ENCODE measurements at places on chromosomes 16 and 17. TPM values are rescaled to one million over a fixed set of nuclear protein-coding genes. Genes with fewer than 3 reads are reported as not detected.

GRCh38 chr16:1788095-1788707 is 5.3 kb downstream of the IGFALS start:
- no peak for DNase-seq

GRCh38 chr17:58513965-58514769 is at the start of gene MTMR4:
Gene MTMR4, minus strand, starts transcription at chr17:58514638. Its CDS starts 231 bp downstream, at chr17:58514407.
- peak; percentile 80 for DNase-seq

DNA sequence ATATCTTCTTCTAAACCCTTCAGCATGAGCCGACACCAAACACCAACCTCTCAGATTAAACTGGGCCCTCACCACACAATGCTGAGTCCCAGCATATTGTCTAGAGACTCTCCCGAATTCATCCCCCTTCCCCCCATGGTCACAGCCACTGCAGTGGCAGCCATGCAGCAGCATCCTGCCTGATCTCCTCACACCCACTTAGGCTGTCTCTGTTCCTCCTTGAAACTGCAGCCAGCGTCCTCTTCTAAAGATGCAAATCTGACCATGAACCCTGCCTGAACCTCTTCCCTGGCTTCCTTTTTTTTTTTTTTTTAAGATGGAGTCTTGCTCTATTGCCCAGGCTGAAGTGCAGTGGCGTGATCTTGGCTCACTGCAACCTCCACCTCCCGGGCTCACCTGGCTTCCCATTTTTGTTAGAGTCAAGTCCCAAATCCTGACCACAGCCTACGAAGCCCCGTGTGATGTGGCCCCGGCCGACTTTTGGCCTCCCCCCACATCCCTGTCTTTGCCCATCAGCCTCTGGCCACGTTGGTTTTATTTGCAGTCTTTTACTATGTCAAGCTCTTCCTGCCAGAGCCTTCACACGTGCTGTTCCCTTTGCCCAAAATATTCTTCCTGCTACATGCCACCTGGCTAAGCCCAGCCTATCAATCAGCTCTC is 2.8 kb downstream of the FA2H start:
- DNase-seq: no peak

DNA sequence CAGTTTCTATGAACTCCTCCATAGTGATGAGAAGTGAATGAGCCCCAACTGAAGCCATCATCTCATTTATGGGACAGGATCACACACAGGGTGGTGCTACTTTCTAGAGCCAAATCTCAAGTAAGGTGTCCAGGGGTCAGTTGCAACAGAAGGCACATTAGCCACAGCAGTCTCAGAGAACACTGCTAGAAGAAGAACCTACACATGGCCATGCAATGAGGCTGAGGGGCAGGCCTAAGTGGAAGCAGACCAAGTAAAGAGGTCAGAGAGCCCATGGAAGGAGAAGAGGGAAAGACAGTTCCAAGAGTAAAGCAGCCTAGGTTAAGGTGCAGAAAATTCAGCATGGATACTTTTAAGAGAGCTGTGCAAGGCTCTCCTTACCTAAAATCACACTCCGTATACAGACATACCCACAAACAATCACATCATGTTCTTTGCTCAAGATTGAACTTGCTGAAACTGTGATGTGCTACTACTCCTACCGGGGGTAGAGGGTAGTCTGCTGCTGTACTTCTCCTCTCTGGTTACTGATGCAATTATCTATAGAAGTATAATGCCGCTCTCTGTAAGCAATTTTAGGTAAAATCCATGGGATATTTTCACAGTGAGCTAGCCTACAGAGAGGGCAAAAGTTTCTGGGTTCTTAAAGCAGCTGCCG is 1.7 kb downstream of the ABCA8 start:
- peak; percentile 41 for DNase-seq

- DNase-seq: no peak
Measured at GRCh38 chr16:75742424-75743047, 16.2 kb upstream of the CPHXL start.

DNA sequence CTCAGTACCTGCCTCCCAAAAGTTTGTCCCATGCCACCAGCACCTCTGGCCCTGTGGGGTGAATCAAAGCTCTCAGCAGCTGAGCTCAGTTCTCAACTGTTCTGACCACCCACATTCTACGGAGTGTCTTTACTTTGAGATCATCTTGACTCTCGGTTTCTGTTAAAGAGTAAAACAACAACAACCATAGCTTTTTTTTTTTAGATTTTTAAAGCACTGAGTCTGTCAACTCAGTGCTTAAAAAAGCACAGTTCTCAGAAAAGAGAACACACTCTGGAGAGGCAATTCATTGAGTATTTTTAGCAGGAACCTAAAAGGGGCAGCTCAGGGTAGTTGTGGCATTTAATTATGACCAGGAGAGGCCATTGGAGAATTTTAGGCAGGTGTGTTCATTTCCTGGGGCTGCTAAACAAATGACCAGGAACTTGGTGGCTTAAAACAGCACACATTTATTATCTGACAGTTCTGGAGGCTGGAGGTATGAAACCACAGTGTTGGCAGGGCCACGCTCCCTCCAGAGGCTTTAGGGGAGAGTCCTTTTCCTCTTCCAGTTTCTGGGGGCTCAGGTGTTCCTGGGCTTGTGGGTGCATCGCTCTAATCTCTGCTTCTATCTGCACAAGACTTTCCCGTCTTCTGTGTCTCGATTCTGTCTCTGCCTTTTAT is 6.7 kb upstream of the WFIKKN2 start:
- DNase-seq: no peak

DNA sequence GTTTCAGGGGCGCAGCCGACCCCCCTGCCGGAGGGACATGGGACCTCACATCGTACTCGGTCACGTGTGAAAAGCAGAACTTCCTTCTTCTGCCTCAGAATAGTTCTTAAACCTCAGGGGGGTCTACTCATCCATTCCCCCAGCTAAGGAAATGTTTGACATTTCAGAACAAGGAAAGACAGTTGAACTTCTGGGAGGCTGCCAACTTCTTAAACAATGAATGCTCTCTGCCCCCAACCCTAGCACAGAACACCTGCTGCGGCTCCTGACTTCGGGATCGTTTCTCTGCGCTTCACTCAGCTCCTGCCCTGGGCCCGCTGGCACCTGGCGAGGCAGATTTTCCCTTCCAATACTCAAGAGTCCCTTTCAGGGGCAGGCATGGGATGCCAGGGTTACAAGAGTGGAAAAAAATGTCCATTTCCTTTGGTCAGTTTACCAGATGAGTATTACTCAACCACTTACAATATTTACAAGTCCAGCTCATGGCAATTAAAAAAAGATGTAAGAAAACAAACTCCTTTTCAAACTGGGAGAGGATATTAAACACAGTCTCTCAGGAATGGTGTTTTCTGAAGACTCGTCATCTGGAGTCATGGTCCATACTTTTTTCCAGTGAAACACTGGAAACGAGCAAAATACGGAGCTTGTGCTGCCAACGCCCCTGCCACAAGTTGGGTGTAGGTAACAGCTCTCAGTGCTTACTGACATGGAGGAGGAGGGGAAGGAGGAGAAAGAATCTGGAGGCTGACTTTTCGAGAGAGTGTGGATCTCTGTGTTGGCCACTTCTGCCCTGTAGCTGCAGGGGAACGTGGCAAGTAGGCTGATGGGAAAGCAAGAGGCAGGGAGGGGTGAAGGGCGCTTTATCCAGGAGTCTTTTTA is 235.7 kb downstream of the NTN1 start:
- DNase-seq: no peak

- no peak for DNase-seq
Measured at GRCh38 chr17:79042421-79043190, 18.6 kb downstream of the C1QTNF1 start.

DNA sequence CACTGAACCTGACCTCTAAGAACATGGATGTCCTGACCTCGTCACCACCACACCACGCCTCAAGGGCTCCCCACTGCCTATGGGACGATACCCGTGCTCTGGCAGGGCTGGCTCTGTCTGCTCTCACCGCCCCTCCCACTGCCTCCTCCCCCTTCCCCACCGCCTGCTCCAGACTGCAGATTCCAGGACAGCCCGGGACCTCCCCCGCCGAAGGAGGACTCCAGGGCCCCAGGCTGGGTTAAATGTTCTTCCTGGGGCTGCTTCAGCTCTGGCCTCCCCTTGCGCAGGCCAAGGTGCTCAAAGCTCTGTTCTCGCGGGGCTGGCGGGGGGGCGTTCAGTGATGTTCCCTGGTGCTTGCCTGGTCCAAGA is 3.1 kb downstream of the NPW start:
- DNase-seq: no peak

DNA sequence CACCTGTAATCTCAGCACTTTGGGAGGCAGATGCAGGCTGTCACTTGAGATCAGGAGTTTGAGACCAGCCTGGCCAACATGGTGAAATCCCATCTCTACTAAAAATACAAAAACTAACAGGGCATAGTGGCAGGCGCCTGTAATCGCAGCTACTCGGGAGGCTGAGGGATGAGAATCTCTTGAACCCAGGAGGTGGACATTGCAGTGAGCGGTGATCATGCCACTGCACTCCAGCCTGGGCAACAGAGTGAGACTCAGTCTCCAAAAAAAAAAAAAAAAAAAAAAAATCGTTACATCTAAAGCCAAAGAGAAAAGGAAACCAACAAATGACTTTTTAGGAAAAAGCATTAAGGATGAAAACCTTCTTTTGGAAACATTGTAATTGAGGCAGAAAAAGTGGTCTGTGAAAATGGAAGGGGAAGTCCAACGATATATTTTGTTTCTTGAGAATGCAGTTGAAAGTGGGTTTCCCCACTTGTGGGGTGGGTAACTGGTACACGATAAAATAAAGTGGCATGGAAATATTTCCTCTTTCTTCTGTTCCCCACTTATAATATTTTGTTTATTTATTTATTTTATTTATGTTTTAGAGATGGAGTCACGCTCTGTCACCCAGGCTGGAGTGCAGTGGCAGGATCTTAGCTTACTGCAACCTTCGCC is 2.6 kb downstream of the SNX29 start:
- DNase-seq: no peak

GRCh38 chr17:50192144-50192617 is 9.2 kb downstream of the COL1A1 start:
- DNase-seq: no peak

DNA sequence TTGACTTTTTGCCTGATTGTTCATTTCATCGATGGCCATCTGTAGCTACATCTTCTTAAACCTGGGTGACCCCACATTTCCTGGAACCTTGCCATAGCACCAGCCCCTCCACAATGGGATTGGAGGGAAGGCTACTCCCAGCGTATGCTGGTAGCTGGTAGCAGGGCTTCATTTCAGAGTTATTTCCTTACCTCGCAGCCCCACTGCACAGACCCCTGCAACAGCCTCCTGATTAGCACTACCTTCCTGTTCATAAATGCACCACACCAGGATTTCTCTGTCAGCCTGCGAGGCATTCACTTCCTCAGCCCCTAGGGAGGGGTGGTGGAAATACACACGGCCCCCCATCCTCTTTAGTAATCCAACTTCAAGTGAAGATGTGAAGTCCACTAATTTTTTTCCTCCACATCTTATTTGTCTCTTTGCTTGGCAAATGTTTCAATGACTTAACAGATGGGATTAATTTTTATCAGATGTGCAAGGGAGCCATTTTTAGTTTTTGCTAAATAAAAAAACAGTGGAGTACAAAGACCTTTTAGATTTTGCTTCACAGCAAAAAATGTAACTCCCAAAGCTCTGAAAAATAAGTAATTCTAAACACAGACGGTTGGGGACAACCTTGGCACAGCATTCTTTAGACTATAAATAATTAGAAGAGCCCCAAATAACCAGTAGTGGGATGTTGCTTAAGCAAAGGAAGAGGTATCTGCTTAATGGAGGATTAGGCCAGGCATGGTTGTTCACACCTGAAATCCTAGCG is 76.6 kb downstream of the CLEC16A start:
- peak; percentile 82 for DNase-seq

DNA sequence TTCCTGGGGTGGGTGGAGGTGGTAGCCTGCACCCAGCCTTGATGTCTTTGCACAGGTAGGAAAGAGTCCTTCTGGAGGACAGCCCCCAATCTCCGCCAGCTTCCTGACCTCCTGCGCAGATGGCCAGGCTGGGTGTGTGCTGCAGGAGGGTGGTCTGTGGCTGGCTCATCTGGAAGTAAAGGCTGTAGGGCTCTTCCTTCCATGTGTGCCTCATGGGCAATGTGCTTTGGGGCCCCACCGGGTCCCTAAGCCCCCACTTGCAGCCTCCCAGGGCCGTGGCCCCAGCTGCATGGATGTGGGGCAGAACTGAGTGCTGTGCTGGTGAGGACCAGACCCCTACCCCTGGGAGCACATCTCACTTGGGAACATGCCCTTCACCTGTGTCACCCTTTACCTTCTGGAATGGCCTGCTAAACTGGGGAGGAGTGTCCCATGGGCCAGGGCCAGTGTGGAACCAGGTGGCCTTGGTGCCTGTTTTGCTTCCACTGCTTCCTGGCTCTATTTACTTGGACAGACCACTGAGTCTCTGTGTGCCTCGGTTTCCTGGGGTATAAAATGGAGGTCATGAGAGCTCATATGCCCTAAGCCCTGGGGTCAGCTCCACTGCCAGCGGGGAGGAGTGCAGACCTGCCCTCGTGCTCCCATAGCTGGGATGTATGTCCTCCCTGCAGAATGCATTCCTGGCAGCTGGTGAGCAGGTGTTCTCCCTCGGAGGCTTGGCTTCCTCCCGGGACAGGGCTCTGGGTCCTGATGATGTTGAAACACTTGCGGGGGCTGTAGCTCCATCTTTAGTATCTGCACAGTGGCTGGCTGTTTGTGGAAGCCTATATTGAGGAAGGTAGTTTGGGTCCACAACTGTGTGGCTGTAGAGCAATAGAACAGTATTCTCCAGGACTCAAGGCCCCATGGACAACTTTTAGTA is 18.0 kb downstream of the MPRIP start:
- DNase-seq: no peak

DNA sequence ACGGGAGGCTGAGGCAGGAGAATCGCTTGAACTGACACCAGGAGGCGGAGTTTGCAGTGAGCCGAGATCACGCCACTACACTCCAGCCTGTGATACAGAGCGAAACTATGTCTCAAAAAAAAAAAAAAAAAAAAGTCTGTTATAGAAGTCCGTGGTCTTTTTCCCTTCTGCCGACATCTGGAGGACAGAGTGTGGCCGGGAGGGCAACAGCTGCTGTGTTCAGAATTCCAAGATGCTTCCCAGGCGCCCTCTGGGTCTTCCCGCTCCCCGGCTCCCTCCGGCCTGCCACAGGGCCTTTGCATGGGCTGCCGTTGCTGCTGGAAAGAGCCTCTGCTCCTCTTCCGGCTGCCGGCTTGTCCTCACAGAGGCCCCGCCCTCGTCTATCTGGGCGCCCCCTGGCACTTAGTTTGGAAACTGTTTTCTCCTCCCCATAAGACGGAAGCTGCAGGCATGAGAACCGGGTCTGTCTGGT is 2.4 kb upstream of the CACNA1H start:
- no peak for DNase-seq

GRCh38 chr17:43033948-43034881 is 9.2 kb downstream of the RND2 start:
- DNase-seq: no peak

The WNT9B gene
- polyA plus RNA-seq: not detected

The CTRB2 gene
- not detected for polyA plus RNA-seq

The SLFN12 gene
- 8.1 TPM for polyA plus RNA-seq

The ST6GALNAC2 gene
- polyA plus RNA-seq: 1.8 TPM

The IL17C gene
- not detected for polyA plus RNA-seq

The JPH3 gene
- polyA plus RNA-seq: 0.92 TPM

The MGRN1 gene
- polyA plus RNA-seq: 39.3 TPM

The FLYWCH2 gene
- polyA plus RNA-seq: 17.6 TPM

The ASGR1 gene
- polyA plus RNA-seq: 3.0 TPM

The CLEC18C gene
- polyA plus RNA-seq: 0.35 TPM
